ENCODE measurements at places on chromosomes 1 and 21.
A peak's percentile ranks its signal among the peaks of the same experiment; 100 is the strongest.

- no peak for DNase-seq
Measured at GRCh38 chr1:34754964-34755637, at the start of gene GJB5. TSS of gene GJB5 (plus strand) at chr1:34755047. CDS start at chr1:34757331, 2,284 bp downstream.

DNA sequence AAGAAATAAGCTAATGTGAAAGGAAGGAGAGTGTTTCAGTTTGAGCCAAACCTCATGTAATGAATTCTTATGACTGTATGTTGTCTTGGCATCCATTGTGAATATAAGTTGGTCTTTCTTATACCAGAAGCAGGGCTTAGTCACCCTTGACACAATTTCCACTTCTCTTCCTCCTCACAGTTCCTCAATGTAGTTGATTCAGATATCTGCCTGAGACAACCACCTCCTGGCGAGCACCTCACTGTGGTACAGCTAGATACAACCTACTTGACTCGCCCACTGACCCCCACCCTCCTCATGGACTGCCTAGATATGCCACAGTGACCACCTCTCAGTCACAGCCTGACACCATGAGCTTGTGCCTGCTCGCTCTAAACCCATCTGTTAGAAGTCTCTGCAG lies 45.6 kb downstream of the KYAT3 start:
- no peak for DNase-seq

DNA sequence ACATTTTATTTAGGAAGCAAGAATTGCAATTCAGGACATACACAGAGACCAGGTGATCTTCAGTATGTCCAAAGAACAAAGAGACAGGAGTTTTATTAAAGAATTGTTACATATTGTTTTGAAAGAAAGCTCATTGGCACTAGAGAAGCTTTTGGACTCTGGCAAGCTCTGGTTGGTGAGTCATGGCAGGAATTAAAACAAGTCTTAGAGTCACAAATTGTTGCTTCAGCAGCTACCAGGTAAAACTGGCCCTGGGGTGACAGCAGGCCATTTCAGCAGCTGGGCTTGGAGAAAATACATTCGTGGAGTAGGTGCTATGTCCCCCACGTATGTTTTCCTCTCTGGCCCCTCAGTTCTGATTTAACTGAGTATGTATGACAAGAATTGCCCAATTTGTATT lies 58.8 kb downstream of the MAP3K21 start:
- no peak for DNase-seq

GRCh38 chr1:200279810-200280411 lies 129.9 kb downstream of the ZNF281 start:
- no peak for DNase-seq

GRCh38 chr1:227762231-227762911 lies 27.1 kb downstream of the SNAP47 start:
- DNase-seq = peak; percentile 82

DNA sequence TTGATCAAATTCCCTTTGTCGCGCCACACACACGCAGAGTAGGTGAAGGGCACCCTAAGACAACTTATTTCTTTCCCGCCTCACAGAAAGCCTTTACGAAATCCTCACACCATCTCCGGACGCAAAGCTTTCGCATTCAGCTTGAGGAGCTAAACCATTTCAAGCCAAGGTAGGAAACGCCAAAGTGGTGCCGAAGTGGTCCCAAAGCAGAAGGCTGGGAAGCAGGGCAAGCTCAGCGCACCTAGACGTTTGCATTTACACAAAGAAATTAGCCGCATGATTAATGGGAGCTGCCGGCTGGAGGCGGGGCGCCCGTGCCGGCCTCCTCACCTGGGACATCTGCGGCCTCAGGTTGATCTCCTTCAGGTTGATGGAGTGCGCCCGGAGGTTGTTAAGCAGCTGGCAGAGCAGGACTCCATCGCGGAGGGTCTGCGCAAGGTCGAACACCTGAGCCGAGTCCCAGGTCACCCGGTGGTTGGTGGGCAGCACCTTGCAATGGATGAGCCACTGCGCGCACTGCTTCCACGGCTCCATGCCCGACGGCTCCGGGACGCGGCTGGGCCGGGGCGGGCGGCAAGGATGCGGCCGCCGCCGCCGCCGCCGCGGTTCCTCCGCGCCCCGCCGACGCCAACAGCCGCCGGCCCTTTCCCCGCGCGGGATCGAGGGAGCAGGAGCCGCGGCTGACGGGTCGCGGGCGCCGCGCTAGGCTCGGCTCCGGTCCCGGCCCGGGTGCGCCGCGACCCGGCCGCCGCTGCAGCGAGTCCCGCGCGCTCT lies 457 bp downstream of the VAV3 start:
- peak; percentile 9 for DNase-seq

All from CD8-positive, alpha-beta memory T cell (primary cell).